ENCODE measurements at places on chromosomes 4 and X. TPM values are rescaled to one million over a fixed set of nuclear protein-coding genes. Genes with fewer than 3 reads are reported as not detected.

DNA sequence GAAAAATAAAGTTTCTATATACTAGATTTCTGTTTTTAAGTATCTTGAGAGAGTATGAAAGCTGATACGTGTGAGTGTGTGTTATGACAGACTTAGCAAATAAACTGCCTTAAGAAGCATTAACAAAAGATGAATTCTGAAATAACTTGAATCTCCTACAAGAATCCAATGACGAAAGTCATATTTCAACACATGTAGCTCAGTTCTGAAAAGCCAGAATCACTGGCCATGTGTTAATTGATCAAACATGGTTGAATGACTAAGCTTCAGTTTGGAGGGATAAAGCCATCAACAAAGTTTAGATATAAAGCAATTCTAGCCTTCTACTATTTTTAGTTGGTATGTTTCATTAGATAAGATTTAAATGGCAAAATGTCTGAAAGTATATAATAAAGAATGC is 88.5 kb upstream of the ETNPPL start:
- no peak for DNase-seq

DNA sequence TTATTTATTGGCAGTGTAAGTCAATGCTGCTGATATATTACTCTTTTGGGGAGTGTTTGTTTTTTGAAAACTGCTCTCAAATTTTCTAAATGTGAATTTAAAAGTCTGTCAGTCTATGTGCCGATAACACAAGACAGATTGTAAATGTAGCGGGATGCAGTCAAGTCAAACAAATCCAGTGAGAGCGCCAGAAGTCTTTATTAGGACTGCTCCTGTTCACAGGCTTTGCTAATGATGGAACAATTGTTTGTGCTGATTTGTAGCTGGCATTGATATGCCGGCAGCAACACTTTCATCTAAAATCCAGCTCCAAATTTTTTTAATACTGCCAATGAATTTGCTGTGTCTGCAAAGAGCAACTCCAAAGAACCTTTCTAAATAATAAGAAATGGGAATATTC is 78.7 kb upstream of the TET2 start:
- DNase-seq = no peak

GRCh38 chrX:68830419-68831404 is 1.9 kb downstream of the EFNB1 start:
- no peak for DNase-seq

- no peak for DNase-seq
Observed at GRCh38 chrX:14753441-14753840, 119.4 kb downstream of the FANCB start.

GRCh38 chr4:5921101-5921980 is 28.5 kb upstream of the CRMP1 start:
- DNase-seq = no peak

DNA sequence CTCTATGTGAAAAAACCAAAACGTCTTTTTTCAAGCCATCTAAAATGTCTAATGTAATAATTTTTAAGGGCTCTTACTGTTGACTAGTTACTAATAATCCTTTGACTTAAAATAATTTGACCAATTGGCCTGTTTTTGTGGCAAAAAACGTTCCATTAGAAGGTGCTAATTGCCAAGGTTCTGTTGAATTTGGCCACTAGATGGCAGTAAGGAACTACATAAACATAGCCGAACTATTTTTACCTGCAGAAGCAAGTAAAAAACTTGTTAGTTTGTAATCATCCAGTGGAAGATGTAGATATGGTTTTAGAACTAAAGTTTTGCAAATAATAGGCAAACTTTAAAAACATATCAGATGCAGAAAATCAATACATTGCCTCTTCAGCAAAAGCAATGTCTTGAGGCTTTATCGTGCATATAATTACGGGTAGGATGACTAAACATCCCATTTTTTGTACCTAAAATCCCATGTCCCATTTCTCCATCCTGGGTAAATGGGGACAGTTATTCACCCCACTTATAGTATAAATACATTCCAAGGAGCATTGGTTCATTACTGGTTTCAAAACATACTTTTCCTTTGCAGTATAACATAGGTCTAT is 57.6 kb downstream of the PROM1 start:
- DNase-seq = no peak

- peak; percentile 31 for DNase-seq
Observed at GRCh38 chr4:165207016-165207430, 338 bp upstream of the KLHL2 start.

GRCh38 chr4:86271057-86271456 is 88.8 kb downstream of the MAPK10 start:
- no peak for DNase-seq

DNA sequence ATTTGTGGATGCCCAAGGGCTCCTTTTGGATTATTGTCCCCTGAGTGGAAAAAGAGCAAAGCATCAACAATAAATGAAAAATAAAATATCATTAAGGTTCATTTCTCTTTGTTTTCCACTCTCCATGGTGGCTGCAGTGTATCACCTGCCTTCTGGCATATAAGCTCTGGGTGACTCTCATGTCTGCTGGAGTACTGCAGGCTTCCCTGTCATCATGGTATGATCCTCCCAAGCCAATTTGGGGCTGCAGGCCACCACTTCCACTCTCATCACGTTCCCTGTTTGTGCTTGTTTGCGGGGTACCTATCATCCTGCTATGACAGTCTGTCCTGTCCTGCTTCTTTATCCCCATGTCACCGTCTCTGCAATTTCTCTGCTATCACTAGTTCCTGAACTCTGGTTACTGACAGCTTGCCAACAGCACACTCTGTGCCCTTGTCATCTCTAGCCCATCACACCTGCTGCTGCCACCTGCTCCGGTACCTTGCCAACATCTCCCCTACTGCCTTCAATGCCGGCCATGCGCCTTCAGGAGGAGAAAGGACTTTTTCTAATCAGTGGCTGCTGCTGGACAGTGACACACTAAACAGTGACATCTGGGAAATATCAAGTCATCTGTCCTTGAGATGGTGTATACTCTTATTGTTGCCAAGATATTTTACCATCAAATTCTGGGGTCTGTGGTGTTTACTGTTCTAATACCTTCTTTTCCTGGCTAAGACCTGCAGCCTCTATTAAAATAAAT is 23.0 kb upstream of the FGF5 start:
- no peak for DNase-seq

DNA sequence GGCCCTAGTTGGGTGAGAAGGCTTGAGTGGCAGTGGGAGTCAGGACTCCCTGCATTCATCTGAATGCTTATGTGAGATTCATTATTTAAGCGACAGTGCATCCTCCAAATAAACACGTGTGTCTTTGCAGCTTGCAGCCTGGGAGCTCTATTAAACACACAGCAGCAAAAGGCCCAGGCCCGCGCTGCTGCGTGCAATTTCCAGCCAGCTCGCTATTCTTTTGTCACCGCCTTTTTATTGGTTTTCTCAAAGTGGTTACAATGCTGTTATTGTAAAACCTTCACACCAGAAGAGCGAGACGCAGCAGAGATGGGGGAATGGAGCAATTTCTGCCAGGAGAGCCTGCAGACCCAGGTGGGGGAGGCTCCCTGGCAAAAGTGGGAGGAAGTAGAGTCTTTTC is 252.5 kb downstream of the BCOR start:
- no peak for DNase-seq

- no peak for DNase-seq
Observed at GRCh38 chr4:8251110-8251883, 18.3 kb upstream of the HTRA3 start.

DNA sequence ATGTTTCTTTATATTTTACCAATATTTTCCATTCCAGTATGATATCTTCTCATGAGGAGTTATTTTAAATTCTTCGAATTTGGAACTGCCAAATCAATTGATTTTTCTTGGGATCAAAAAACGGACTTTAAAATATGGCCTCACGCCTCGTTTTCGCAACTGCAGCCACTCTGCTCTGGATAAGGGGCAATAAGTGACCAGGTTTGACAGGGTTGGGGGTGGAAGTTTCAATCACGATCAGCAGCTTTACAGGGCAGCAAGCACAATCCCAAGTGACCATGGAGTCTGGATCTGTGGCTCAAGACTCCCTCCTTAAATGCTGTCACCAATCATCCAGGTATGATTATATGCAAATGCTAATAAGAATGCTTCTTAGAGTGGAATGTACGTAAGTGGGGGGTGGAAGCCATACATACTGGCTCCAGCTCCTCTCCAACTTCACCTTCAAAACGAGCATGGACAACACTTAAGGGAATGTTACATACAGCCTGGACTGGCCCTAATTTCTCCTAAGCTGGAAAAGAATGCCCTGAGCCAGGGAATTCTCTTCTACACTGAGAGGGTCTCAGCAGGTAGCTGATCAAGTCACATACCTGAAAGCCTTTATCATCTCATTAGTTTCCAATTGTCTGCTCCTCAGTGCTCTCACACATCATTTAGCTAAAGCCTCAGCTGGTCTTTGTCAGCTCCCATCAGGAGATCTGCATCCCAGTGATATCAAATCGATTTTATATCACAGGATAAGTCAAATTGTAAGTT is 176.9 kb upstream of the DCAF8L1 start:
- DNase-seq = no peak

GRCh38 chr4:4610672-4611071 is 68.8 kb upstream of the STX18 start:
- DNase-seq = no peak

GRCh38 chr4:60562334-60562733 is 637.8 kb upstream of the ADGRL3 start:
- DNase-seq = no peak

DNA sequence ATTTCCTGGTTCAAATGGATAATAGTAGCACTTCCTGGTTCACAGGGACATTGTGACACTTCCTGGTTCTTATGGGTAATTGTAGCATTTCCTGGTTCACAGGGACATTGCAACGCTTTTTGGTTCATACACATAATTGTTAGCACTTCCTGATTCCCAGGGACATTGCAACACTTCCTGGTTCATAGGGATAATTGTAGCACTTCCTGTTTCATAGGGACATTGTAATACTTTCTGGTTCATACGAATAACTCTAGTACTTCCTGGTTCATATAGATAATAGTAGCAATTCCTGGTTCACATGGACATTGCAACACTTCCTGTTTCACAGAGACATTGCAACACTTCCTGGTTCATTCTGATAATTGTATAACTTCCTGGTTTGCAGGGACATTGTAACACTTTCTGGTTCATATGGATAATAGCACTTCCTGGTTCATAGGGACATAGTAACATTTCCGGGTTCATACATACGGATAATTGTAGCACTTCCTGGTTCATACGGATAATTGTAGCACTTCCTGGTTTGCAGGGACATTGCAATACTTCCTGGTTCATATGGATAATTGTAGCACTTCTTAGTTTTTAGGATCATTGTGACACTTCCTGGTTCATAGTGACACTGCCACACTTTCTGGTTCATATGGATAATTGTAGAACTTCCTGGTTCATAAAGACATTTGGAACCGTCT is 61.6 kb upstream of the CD99 start:
- no peak for DNase-seq

- peak; percentile 25 for DNase-seq
Observed at GRCh38 chr4:88672987-88673386, 24.6 kb downstream of the NAP1L5 start.

DNA sequence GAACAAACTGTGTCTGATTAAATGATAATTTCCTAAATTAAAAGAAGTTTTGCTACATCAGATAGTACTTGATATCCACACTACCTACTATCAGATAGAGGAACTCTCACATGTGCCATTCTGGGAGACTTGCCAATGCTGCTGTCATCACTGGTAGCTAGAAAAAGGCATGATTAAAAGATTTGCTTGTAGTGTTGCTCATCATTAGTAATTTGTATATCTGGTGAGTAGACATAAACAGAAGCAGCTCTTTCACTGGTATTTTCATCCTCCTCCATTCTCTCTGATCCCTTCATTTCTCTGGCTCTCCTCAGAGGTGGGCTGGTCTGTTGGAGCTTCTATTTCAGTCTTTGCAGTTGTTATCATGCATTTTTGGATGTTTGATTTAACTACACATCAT is 56.0 kb downstream of the SPRY1 start:
- DNase-seq = peak; percentile 47

DNA sequence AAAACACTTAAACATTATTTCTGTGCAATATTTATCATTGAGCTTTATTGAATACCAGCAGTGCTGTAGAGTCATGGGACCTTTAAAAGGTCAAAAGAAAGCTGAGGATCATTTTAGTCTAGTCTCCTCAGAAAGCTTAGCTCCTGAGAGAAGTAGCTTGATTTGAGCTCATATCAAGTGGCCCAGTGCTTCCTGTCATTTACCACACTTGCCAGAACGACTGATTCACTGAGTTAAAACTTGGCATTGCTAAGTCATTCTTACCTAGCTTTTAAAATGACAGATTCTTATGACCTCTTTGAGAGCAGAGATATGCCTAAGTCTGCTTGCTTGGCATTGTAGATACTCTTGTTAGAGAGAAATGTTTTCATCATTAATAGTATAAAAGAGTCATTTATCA is 15.2 kb downstream of the SEPTIN11 start:
- no peak for DNase-seq

DNA sequence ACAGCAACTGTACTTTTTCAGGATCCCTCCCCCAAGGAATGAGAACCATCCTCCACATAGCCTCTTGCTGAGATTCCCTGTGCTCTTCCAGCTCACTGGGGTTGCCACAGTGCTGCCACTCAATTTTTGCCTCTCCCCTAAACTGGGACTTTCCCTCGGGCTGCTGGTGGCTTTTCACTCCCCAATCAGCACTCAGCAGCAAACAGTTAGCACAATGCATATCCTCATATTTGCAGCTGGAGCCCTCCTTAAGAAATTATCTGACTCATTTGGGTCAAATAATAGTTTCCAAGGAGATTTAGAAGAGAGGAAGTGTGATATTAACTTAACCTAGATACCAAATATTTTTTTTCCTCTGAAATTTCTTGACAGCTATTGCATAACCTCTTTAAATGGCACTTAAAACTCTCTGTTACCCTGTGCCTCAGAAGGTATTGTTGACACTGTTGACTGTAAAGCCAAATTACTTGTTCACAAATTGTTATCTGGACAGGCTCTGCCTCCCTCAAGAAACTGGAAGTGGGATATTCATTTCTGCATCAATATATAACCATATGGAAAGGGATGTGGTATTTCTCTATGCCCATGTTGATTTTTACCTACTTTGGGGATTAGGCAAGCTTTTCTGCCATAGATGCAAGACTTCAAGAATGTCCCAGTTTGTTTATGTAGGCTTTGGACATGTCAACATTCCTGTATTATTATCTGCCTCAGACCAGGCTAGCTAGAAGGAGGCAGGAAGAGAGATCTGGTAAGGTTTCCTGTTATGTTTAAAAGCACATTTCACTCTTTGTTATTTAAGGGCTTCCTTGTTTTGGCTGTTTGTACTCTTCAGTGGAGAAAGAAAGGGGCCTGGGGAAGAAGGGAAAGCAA is 58.0 kb downstream of the SEPTIN11 start:
- peak; percentile 22 for DNase-seq

DNA sequence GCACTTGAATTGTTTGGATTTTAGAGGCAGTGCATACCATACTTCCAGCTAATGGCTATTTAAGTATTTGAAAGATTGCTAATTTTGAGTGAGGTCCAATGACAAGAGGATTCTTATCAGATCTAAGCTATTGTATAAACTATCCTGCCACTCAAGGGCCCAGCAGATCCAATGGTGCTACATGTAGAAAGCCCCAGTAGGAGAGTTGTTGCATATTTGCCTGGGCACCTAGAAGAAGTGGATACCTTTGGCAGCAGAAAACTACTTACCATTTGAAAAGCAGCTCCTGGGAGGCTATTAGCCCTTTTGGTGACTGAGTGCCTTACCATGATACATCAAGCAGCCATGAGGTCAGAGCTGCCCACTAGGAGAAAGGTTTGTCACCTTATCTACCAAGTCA is 447.3 kb downstream of the C4orf33 start:
- no peak for DNase-seq

Gene SCD5
- total RNA-seq = 53.4 TPM

Gene SSX4B
- not detected for total RNA-seq

Gene TRIM75
- not detected for total RNA-seq

Gene RAB39B
- total RNA-seq = 4.3 TPM

Gene CXXC4
- total RNA-seq = 8.4 TPM

Gene NIPAL1
- total RNA-seq = 3.5 TPM

Gene P2RY8
- 11.9 TPM for total RNA-seq

Gene KLHL34
- not detected for total RNA-seq

Gene GLRB
- total RNA-seq = 5.1 TPM
